ENCODE measurements at places on chromosomes 3 and 15.

- no peak for DNase-seq
Observed at GRCh38 chr3:195512798-195513345, 30.3 kb downstream of the PPP1R2 start.

DNA sequence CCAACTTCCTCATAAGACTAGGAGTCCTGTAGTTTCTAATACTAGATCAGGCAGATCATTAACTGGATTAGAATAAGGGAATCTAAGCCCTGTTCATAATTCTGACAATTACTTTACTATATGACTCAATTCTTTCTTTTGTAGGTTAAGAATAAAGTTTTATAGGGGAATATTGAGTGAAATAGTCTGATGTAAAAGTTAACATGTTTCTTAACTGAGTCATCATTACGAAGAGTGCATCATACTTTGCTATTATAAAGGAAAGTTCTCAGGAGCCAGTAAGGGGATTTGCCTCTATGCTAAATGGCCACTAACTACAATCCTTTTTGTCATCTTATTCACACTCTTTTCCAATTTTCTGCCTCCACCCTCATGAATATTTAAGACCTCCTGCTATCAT is 63.1 kb downstream of the POLQ start:
- DNase-seq = no peak

DNA sequence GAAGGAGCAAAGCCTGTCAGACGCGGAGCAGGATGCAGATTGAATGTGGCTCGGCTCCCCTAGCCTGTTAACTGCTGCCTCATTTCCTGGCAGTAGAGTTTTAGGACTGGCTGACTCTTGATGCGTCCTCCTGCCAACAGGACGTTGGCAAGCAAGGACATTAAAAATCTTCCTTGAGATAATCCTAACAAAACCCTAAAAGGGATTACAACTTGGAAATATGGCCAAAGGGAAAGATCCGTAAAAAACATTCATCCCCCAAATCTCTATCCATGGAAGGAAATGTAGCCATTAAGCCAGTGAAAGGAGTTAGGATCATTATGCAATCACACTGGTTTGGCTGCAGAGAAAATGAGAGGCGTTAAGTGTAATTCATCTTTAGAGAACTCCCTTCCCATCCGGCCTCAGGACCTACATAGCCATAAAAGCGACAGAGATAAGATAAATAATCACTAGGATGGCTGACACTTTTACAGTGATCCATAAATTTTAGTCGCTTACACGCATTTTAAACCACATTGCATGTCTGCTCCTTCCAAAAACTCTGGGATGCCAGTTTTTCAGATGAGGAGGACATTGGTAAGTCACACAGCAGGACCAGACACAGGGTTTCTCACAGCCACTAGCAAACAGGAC is 44.5 kb upstream of the C3orf80 start:
- DNase-seq = no peak

- no peak for DNase-seq
Observed at GRCh38 chr3:163547014-163547685, 1531.1 kb downstream of the SI start.

DNA sequence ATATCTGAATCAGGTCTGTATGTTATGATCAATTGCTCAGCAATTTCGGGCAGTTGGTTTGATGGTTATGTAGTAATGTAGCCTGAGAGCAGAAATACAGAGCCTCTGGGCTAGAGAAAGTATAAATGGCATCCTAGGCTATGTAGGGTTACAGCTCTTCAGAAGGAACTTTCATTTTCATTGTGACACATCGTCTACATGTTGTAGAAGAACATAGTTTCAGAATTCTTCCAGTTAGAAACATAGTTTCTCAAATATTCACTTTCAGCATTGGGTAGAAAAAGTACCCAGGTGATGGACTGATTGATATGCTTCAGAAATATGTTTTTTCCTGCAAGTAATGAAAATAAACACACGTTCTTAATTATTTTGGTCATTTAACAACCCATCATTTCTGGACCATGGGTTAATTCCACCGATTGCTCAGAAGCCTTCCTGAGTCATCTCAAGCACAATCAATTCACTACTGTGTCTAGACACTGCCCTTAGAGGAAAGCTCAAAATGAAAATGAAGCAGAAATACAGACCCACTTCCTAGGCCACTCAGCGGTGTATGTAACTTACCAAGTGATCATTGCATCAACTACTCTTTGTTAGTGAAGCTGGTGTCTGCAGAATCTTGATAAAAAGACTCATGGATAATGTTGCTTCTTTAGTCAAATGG is 88.8 kb upstream of the TSEN2 start:
- peak; percentile 18 for DNase-seq

DNA sequence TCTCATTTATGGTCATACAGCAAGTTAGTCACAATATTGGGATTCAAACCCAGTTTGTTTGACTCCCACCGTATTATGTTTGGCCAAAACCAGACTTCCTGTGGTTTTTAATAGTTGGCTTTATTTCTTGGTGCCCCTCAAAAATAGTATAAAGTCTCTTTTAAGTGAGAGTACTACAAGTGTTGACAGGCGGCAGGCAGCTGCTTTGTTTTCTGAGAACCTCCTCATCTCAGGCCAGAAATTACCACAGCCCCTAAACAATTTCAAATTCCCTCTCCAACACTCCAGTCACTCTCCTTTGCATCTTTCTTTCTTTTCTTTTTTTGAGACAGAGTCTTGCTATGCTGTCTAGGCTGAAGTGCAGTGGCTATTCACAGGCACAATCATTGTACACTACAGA is 121.5 kb downstream of the POLR2M start:
- no peak for DNase-seq

DNA sequence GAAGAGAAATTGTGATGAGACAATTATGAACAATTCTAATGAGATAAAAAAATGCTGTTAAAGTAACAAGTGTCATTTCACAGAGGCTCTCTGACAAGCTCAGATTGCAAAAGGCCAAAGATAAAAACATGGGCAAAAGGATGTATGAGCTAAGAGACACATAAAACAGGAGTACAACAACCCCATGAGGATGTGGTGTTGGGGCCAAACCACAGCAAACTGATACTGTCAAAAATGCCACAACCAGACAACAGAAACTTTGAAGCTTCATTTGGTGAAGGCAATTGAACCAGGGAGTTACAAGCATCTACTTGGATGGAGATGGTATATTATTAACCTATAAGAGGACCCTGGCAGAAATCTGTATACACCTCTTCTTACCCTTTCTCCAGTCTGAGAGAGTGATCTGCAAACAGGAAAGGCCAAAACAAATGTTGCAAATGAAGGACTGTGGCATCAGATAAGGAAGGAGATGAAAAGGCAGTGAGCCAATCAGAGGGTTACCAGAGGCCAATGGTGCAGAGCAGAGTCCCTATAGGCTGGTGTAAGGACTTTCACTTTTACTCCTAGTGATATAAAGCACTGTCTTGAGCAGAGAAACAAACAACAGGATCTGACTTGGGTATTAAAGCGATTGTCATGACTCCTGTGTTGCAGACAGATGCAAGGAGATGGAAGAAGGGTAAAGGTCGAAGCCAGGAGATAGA is 659.0 kb downstream of the NTRK3 start:
- DNase-seq = no peak

- peak; percentile 21 for DNase-seq
Observed at GRCh38 chr3:172711454-172711795, 558 bp upstream of the NCEH1 start.

DNA sequence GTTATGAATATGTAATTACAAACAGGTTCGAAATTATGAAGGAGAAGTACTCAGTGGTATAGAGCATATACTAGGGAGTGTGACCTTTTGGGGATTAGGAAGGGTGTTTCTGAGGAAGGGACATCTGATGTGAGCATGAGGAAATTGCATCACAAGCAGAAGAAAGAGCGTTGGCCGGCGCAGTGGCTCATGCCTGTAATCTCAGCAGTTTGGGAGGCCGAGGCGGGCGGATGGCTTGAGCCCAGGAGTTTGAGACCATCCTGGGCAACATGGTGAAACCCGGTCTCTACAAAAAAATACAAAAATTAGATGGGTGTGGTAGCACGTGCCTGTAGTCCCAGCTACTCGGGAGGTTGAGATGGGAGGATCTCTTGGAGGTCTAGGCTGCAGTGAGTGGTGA is 6.9 kb downstream of the CMTM7 start:
- no peak for DNase-seq

GRCh38 chr3:38009807-38010591 is 19.4 kb downstream of the VILL start:
- no peak for DNase-seq

- DNase-seq = no peak
Observed at GRCh38 chr15:36763685-36764084, 184.3 kb downstream of the CDIN1 start.

- no peak for DNase-seq
Observed at GRCh38 chr3:142680710-142681109, 43.1 kb upstream of the TRPC1 start.

- DNase-seq = no peak
Observed at GRCh38 chr15:33963831-33964664, 4.2 kb upstream of the CHRM5 start.

GRCh38 chr3:15923640-15924405 is 126.0 kb upstream of the ANKRD28 start:
- no peak for DNase-seq

DNA sequence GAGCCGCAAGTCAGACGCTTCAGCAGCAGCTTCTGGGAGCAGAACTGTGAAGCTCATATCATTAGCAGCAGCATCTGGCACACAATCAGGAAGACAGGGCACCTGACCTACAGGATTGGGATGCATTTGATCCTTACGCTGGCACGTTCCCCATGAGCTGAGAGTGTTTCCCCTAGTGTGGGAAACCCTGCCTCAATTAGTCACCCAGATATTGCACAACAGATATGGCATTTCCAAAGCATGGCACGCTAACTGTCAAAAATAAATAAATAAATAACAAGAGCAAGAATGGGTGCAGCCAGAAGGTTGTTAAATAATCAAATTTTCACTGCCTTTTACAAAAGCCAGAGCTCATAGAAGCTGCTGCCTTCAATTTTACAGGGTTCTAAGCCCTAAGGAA is 189.6 kb upstream of the THBS1 start:
- DNase-seq = no peak
